Activated T-cell treated with anti-CD3 and anti-CD28 coated beads, Interleukin-2, amount 50 U/mL, for 4 hours (primary cell): ENCODE measurements at places on chromosomes 5 and 9.

- no peak for DNase-seq
These were observed 207.0 kb upstream of the ZNF462 start for GRCh38 chr9:106655966-106656365.

DNA sequence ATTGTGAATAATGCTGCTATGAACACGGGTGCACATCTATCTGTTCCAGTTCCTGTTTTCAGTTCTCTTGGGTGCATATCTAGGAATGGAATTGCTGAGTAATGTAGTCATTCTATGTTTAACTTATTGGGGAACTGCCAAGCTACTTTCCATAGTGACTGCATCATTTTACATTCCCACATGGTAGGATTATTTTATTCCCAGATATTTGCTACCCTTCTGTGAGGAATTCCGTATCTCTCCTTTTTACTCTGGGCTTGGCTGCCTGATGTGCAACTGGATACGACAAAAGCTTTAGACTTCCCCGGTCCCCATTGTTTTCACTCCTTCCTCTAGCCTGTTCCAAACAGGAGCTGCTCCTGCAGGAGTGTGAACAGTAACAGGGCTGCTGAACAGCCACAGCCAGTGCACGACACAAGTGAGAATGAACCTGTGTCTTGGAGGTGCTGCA lies 7.2 kb downstream of the TAS2R1 start:
- DNase-seq, result no peak

GRCh38 chr5:114191441-114191840 lies 170.4 kb upstream of the KCNN2 start:
- DNase-seq, result no peak

- DNase-seq, result no peak
These were observed 12.2 kb downstream of the VDAC1 start for GRCh38 chr5:133992429-133993155.

DNA sequence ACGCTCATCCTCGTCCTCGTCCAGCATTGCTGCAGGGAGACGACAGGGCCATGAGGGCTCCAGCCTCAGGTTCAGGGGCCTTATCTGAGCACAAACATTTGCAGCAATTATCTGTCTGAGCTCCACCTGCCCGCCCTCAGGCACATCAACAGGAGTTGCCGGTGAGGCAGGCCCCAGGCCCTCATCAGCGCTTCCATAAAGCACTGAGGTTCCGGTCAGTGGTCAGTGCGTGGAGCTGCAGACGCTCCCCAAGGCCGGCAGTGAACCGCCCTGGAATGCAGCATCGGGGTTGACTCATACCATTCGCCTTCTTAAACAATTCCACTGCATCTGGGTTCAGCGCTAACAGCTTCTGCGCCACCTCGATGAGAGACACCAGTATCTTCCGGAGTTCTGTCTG lies 15.2 kb downstream of the UBAC1 start:
- no peak for DNase-seq

DNA sequence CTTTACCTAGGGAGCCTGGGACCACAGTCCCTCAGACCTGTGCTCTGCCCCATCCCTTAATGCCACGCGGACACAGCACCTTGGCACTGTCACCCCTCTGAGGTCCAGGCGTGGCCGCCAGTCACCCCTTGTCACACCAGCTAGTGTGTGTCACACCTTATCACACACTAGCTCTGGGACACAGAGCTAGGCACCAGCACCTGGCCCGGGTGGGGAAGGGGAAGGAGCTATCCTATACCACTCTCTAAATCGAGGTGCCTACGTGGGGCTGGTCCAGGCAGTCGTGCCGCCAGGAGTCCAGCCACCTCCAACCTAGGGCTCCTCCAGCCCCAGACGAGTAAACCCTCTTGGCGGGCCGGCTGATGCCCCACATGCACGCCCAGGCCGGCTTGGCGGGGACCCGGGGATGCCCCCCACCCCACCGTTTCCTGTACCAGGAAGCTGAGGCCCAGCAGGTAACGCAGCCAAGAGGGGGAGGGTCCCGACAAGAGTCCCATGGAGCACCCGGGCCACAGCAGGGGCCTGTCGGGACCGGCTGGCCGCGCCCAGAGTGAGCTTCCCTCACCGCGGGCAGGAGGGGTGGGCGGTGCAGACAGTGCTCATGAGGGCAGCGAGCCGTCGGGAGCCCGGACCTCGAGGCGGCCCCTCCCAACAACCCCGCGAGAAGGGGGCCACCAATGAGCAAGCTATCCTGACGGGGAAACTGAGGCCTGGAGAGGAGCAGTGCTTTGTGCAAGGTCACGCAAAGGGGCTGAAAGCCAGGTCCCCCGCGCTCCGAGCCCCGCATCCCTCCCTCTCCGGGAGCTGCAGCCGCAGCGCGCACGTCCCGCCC lies 550 bp downstream of the CORO2A start:
- peak; percentile 20 for DNase-seq

- no peak for DNase-seq
These were observed 202.8 kb downstream of the SPOCK1 start for GRCh38 chr5:137296213-137296781.

- DNase-seq, result no peak
These were observed 10.0 kb upstream of the CCL28 start for GRCh38 chr5:43422143-43422542.

- no peak for DNase-seq
These were observed 26.0 kb upstream of the CNOT6 start for GRCh38 chr5:180467989-180468731.
